ENCODE measurements at places on chromosomes 12 and 14.

- no peak for DNase-seq
Observed at GRCh38 chr12:30197392-30198057, 413.8 kb upstream of the TMTC1 start.

DNA sequence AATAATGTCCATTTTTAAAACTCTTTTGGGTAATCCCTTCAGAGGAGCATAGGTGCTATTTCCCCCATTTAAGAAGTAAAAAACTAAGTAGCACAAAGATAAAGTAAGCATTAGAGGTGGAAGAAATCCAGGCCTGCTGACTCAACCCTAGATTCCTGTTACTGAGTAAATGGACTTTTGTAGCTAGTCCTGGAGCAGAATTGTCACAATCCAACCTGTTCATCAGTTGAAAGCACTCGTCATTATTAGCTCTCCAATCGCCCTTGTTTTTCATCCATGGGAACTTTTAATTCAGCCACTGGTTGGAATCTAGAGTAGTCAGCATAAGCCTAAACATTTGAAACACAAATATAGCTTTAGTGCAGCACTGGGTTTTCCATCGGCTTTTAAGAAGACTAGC is 139.5 kb upstream of the AMIGO2 start:
- DNase-seq: no peak

- DNase-seq: no peak
Observed at GRCh38 chr14:69838881-69839416, 40.3 kb upstream of the SMOC1 start.

- DNase-seq: peak; percentile 95
Observed at GRCh38 chr12:53696285-53696654, 20.4 kb upstream of the ATP5MC2 start.

GRCh38 chr14:53924753-53925152 is 31.9 kb downstream of the BMP4 start:
- no peak for DNase-seq

GRCh38 chr12:67471810-67472209 is 176.7 kb upstream of the DYRK2 start:
- no peak for DNase-seq

- DNase-seq: no peak
Observed at GRCh38 chr14:24837280-24838046, 203.5 kb upstream of the GZMB start.

DNA sequence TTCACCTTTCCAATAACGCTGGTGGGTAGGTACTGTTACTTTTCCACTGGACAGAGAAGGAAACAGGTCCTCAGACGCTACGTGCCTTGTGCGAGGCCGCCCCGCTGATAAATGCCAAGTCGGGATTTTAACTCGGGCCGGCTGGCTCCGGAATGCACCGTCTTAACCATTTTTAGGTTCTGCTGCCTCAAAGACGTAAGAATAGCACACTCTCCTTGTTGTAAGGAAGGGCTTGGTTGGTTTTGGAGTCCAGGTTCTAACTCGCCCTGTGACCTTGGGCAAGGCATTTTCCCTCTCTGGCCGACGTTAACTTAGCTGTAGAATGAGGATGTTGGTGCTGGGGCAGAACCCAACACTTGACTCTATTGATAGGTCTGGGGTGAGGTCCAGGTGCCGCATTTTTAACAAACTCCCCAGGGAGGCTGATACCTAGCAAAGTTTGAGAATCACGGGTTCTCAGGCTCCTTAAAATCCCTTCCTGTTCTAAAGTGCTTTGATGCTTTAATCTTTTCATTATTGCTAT is 814 bp downstream of the ANKRD13A start:
- DNase-seq: no peak

DNA sequence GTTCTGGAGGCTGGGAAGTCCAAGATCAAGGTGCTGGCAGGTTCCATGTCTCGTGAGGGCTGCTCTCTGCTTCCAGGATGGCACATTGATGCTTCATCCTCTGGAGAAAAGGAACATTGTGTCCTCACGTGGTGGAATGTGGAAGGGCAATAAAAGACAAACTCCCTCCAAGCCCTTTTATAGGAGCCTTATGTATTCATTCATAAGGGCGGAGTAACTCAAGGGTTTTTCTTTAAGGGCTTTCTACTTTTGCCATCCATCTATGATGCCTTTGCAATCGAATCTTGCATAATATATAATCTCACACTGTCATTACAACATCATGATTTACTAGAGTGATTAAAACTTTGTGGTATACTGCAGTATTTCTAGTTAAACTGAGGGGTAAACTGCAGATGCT is 132.7 kb upstream of the DDHD1 start:
- no peak for DNase-seq

- no peak for DNase-seq
Observed at GRCh38 chr12:130501821-130502220, 164.1 kb downstream of the PIWIL1 start.

GRCh38 chr14:93688239-93688666 is 100.0 kb downstream of the PRIMA1 start:
- no peak for DNase-seq

DNA sequence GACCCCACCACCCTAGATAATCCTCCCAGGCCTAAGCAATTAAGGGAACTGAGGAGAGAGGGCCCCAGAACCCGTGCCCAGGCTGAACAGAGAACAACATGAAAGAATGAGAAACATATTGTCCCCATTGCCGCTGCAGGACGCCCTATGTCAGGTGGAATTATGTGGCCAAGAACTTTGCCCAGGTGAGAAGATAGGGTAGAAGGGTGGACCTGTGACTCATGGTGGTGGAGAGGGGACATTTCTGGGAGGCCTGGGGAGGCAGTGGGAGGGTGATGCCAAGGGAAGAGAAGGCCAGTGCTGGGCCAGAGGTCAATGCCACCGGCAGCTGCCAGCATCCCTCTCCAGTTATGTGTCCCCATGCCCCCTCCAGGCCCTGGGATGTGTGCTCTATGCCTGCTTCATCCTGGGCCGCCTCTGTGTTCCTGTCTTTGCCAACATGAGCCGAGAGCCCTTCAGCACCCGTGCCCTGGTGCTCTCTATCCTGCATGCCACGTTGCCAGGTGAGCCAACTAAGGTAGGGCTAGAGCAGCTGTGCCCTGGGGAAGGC is 15.5 kb downstream of the SOAT2 start:
- DNase-seq: no peak

- DNase-seq: no peak
Observed at GRCh38 chr14:55819610-55820304, 239.8 kb downstream of the KTN1 start.

DNA sequence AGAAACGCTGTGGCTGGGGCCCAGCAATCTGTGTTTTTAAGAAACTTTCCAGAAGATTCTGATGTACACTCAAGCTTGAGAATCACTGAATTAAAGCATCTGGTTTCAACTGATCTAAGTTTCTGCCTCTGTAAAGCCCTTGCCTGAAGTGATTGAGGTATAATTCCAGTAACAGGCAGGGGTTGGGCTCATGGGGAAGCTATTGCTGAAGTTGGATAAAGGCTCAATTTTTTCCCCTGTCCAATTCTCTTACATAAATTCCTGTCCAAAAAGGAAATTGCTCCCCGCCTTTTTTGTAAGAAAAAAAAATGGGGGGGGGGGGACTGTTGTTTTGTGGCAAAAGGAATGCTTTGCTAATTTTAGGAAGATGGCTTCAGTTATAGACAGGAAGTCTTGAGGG is 337.4 kb downstream of the NUAK1 start:
- DNase-seq: no peak

GRCh38 chr12:130526813-130527212 is 189.1 kb downstream of the PIWIL1 start:
- no peak for DNase-seq

- DNase-seq: no peak
Observed at GRCh38 chr14:68767248-68767645, 25.6 kb downstream of the ZFP36L1 start.

GRCh38 chr14:99889268-99889667 is 96.1 kb downstream of the EML1 start:
- DNase-seq: no peak

DNA sequence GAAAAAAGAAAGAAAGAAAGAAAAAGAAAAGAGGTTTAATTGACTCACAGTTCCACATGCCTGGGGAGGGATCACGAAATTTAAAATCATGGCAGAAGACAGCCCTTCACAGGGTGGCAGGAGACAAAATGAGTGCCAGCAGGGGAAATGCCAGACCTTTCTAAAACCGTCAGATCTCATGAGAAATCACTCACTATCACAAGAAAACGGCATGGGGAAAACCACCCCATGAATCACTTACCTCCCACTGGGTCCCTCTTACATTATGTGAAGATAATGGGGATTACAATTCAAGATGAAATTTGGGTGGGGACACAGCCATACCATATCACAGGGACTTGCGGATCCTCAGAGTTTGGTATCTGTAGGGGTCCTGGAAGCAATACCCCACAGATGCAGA is 16.3 kb upstream of the EGLN3 start:
- no peak for DNase-seq

DNA sequence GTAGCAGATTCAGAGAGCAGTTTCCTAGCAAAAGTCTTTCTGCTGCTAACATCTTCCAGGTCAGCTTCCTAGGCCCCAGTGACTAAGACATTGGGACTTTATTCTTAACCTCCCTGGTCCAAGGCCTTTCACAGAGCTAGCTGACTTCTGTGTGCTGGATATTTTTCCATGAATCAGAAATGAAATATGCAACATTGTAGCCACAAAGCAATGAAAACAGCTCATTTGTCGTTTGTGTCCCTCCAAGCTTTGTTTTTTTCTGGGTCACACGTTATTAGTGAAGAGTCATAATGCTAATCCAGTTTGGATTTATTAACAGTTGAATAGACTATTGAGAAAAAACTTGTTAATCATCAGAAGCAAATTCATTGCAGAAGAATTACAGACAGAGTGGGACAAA is 82.4 kb downstream of the ARF6 start:
- no peak for DNase-seq

- DNase-seq: no peak
Observed at GRCh38 chr14:65827520-65827919, 415.0 kb downstream of the FUT8 start.

DNA sequence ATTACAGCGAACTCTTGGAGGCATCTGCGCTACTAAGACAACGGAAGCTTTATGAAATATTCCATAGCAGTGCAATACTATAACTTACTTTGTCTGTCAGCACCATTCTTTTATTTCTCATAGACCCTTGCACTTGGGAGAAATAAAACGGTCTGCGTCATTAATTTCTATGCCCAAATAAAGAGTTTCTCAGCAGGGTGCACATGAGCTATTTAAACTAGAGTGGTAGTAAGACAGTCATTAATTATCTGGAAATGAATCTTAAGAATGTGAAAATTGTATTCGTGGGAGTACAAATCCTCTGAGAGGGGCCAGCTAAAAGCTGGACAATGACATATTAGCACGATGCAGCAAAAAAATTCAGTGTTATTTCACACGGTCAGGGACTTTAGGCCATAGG is 903.4 kb upstream of the FOXG1 start:
- DNase-seq: no peak

GRCh38 chr14:70555890-70556289 is 21.1 kb upstream of the ADAM20 start:
- no peak for DNase-seq

DNA sequence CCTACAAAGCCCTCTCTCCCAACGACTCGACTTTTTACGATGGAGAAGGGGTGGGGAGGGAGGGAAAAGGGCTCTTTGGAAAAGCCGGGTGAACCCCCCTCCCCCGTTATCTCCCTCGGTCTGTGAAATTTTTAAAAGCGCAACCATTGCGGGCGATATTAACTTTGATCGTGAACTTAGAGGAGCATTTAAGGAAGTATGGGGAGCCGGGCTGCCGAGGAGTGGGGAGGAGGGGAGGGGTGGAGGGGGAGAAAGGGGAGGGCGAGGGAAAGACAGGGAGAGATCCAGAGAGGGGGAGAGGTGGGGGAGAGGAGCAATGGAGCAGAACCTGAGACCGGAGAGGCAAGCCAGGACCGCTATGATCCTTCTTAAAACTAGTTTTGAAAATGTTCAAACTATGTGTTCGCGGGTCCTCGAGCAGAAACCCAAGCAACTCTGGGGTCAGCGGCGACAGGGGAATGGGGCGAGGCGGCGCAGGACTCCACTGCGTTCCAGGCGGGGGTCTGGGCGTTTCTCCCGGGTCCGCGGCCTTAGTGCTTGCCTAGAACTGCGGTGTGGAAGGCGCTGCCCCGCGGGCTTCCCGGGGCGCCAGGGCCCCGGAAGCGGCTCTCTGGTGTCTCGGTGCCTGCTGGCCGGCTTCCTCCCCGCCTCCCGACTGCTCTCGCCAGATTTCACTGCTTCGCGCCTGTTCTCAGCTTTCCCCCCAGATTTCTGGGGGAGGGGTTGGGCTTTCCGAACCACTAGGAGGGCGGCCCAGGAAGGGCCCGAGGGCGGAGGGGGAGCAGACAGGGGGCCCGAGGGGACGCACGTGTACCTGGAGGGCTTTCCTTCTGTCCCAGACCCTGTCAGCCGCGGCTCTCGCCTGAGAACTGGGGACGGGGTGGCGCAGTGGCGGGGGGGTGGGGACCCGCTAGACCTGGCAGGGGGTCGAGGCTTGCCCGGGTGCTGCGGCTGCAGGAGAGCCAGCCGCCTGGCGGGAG is at the start of gene HOTAIR:
TSS of gene HOTAIR (minus strand) at position 871 of the 980 bp plus-strand sequence.
- no peak for DNase-seq

- no peak for DNase-seq
Observed at GRCh38 chr12:79370021-79370420, 320.7 kb downstream of the PAWR start.

- DNase-seq: no peak
Observed at GRCh38 chr12:131370321-131370720, 340.6 kb upstream of the SFSWAP start.

GRCh38 chr14:32286602-32287001 is 42.5 kb upstream of the AKAP6 start:
- no peak for DNase-seq

GRCh38 chr14:79050787-79051727 is 880.9 kb downstream of the NRXN3 start:
- no peak for DNase-seq

GRCh38 chr14:74634481-74634880 is 22.4 kb upstream of the LTBP2 start:
- no peak for DNase-seq

DNA sequence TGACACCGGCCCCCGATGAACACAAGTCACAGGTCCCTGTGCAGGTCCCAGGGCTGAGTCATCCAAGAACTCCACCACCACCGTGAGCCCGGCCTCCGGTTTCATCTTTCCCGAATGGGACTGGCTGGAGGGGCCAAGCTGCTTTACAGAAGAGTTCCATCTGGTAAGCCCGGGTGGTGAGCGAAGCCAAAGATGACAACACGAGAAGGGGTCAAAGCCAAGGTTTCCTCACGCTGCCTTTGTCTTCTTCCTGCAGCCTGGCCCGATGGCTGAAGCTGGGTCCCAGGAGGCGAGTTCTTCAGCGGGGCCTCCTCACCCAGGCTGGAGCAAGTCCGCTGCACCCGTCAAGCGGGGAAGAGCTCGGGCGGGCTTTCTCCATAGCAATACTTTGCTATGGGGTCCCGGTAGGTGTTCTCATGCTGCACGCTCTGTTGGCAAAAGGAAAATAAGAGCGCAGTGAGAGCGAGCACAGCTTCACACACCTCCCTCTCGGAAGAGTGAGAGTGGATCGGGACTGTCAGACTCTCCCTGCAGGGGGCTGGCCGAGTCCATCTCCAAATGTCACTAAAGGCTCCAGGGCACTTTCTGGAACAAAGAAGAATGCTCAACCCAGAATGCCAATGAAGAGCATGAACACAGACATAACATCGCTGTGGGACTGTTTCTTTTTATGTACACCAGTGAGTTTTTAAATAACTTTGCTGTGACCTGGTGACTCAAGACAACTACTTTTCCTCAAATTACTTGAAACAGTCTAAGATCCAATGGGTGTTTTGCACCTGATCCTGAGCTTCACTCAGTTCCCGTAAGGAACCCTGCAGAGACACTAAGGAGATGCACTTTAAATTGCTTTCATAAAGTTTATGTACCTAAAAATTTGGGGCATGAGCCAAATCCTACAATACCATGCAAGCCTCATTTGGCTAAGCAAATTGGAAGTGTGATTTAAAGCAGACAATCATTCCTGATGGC is 20.1 kb downstream of the SPRING1 start:
- DNase-seq: no peak

- DNase-seq: no peak
Observed at GRCh38 chr14:93285044-93285443, 47.8 kb downstream of the BTBD7 start.
